ENCODE measurements at places on chromosomes 3 and 15.
A peak's percentile ranks its signal among the peaks of the same experiment; 100 is the strongest.

- no peak for DNase-seq
Measured at GRCh38 chr3:41362638-41363559, 163.6 kb downstream of the CTNNB1 start.

DNA sequence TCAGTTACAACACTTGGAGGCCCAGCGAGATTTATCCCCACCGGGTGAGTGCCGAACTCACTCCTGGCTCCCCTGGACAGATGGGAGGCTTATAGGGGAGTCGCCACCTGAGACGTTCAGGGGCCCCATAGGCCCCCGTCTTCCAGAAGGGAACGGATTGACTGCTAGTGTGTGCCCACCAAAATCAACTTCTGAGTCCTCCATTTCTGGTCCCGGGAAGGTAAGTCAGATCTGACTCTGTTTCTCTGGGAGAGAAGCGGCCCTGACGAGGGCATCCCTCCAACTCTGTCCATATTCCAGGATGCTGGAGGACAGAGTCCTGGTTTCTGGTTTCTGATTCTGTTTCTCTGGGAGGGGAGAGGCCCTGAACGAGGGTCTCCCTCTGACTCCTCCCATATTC lies 44.3 kb downstream of the ZBTB11 start:
- no peak for DNase-seq

- DNase-seq: no peak
Measured at GRCh38 chr3:18630295-18630694, 205.2 kb upstream of the SATB1 start.

DNA sequence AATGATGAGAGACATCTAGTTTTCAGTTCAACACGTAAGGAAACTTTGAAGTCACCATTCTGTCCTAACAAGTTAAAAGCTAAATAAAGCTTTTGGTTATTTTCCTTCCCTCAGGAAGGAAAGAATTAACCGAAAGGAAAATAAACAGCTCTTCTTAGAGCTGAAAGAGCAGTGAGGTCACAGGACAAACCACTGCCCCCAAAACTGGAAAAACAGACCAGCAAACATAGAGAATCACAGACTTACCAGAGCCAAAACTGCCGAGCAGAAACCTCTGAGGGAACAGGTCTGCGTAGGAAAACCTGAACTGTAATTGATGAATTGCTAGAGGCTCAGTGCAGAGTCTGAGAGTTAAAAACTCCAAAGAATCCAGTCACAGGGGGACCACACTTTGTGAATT lies 14.7 kb downstream of the USP50 start:
- no peak for DNase-seq

DNA sequence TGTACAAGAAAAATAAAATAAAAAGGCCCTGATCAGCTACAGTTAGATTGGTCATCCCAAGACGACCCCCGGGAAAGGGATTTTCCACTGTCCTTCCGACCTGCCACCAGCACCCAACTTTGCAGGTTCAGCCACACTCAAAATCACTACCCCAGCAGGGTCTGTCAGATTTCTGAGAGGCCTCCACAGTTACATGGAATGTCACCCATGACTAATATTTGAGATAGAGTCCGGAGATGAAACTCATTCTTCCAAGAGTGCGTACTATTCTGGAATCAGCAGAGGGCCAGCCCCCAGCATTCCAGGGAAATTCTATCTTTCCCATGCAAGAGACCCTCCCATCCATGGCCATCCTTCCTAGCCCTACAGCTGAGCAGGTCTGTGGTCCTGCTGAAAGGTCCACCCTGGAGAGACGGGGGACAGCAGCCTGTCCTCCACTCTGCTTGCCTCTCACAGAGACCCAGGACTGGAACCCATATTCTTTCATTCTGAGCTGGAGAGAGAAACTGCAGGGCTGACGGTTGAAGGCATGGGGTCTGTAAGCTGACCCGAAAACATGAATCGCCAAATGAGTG lies 5.8 kb downstream of the LIPC start:
- DNase-seq: no peak

DNA sequence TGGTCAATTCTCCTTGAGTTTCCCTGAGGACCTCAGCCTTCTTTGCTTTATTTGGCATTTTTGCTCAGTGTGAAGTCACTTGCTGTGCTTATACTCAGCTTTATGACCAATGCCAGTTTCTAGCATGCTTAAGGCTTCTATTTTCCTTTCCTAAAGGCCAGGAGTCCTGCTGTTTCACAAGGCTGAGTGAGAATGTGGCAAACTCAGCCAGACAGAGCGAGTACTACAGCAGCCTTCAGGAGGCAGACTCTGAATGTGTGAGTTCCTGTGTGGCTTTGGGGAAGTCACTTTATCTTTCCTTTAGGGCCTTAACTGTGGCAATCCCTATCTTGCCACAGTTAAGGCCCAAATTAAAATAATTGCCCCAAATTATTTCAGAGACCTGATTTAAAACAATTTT lies 213.2 kb upstream of the MRPL3 start:
- DNase-seq: no peak

DNA sequence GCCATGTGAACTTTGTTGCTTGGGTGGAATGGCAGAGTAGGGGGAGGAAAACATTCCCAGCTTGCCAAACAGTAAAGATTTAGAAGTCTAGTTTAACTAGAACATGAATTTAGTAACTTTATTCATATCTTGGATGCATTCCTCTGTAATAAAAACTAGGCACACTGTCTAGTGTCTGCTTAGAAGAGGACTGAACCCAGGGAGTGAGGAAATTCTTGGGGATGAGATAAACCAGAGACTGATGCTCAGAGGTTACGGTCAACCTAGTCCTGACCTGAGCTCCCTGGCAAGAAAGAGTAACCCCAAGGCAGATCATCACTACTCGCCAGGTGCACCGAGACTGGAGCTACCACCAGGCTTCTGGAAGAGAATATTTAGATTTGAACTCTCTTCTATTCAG lies 58.2 kb downstream of the SNRK start:
- DNase-seq: no peak

DNA sequence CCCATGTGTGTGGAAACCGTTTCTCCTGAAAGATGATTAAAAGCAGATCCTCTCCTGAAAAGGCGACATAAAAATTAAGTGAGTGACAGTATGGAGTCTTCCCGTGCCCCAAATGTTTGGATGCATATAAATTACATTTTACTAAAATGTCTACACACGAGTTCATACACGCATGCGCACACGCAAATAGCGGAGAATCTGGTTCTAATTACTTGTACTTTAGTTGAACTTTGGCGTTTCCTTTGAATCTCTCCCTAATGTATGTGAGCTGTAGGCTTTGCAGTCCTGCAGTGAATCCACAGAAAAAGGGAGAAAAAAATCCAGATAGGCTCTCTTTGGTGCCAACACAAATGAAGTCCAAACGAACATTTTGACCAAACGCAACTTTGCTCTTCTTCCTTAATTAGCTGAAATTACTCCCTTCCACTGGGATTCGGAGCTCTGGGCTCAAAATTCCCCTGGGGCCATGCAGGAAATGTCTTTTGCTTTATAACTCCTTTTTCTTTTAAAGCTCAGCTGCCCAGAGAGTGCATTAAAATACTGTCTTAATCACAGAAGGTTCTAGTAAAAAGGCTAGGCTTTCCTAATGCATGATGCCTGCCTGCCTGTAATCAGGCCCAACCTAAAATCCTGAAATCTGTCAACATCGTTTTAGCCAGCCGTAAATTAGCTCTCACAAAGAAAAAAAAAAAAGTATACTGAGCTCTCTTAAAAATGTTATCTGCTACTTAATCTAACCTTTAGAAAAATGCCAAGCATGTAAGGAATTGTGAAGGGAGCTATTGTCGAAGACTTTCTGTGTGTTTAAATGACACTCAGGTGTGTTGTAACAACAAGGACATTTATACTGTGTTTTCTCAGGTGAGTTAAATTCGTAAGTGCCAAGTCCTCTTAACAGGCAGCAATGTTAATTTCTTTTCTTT lies 26.2 kb downstream of the RARB start:
- no peak for DNase-seq

GRCh38 chr3:161822291-161822690 lies 325.7 kb downstream of the OTOL1 start:
- DNase-seq: no peak

GRCh38 chr3:10008588-10009344 lies 17.5 kb upstream of the FANCD2 start:
- DNase-seq: peak; percentile 36

DNA sequence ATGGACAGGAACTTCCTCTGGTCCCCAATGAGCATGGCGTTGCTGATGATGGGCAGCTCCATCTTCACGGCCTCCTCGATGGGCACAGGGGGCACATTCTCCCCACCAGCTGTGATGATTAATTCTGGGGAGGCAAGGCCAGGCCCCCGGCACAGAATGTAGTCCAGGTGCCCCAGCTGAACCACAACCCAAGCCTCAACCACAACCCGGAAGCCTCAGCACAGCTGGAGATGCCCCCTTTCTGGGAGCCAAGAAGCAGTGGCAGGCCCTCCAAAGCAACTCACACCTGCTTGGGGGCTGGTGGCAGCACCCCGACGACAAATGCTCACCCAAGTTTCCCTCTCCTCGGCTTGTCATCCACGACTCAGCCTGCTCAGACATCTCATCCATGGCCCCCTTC lies 25.2 kb downstream of the IDH3A start:
- DNase-seq: no peak

- DNase-seq: no peak
Measured at GRCh38 chr3:139630542-139630941, 47.2 kb downstream of the NMNAT3 start.

DNA sequence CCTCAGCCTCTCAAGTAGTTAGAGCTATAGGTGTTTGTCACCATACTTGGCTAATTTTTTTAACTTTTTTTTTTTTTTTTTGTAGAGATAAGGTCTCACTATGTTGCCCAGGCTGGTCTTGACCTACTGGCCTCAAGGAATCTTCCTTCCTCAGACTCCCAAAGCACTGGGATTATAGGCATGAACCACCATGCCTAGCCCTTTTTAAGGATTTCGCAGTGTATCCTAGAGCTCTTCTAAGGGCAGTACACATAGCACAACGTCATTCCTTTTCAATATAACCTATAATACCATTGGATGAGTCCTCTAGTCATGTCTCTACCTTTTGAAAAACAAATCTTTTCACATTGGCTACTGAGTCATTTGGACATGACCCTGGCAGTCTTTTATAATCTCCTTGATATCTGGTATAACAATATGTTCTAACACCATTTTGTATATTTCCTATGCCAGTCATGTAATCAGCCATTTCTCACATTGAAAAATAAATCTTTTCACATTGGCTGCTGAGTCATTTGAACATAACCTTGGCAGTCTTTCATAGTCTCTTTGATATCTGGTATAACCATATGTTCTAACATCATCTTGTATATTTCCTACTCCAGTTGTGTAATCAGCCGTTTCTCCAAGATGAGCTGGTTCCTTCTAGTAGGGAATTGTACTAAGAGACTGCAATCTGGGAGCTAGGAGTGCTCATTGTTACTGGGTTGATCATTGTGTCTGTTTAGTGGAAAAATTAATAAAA lies 944.7 kb downstream of the MCTP2 start:
- DNase-seq: no peak

- DNase-seq: peak; percentile 23
Measured at GRCh38 chr15:73265536-73266153, 103.1 kb downstream of the HCN4 start.

DNA sequence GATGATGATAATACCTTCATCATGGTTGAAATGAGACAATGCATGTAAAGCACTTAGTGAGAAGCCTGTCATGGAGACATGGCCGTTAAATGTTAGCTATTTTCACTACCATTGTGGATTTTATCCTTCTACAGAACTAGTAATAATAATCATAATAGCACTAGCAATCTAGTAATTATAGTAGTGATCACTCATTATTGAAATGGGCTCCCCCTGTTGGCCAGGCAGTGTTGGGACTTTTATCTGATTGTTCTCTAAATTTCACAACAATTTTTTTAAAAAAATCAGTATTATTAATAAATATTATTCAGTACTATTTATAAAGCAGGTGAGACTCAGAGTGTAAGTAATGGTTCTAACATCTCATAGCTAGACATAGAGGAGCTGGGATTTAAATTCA lies 396.3 kb downstream of the IL5RA start:
- no peak for DNase-seq

DNA sequence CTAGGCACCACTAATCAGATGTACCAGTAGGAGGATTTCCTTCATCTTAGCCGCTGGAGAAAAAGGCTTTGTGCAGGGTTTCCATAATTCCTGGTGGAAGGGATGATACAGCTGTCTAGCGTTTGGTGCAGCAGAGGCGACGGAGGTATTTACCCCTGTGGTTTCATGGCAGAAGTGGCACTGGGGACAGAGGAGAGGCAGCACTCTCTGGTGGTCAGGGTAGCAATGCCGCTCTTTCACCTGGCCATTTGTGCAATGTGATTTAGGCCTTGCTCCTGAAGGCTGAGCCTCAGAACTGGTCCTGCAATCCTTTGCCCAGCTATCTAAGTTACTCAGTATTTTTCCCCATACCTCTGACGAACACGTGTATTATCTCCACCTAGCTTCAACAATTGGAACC lies 47.1 kb upstream of the BNIP2 start:
- no peak for DNase-seq

GRCh38 chr3:64196236-64196929 lies 28.9 kb downstream of the PRICKLE2 start:
- no peak for DNase-seq

DNA sequence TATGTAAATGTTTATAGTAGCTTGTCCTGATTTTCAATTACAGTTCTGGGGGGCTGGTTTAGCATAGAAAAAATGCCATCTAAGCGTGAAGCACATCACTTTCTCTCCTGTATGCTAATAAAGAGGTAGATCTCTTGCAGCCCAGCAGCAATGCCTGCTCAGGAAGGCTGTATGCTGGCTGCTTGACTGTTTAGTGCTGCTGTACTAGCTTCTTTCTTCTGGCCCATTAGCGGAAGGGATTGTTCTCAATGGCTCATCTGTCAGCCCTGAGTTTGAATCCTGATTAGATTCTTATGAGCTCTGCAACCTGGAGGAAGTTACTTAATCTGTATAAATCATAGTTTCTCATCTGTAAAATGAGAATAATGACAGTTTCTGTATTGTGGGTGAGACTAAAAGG lies 478.9 kb downstream of the ERC2 start:
- no peak for DNase-seq

DNA sequence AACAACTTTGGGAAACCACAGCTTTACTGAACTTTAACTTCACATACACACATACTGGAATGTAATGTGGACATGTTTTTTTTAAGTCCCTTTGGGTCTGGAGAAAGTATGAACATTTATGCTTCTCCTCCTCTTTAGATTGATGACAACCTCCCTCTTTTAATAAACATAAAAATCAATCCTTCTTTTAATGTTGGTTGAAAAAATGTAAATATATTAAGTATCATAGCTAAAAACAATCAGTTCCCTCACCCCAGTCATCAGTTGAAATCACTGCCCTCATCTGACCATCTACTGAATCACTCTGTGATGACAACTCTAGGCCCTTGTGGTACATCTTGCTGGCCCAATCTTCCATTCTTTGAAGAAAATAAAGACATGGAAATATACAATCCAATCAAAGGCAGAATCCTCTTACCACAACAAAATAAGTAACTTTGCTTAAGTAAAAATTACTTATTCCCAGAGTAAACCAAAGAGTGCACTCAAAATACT lies 6.4 kb downstream of the AAGAB start:
- no peak for DNase-seq

DNA sequence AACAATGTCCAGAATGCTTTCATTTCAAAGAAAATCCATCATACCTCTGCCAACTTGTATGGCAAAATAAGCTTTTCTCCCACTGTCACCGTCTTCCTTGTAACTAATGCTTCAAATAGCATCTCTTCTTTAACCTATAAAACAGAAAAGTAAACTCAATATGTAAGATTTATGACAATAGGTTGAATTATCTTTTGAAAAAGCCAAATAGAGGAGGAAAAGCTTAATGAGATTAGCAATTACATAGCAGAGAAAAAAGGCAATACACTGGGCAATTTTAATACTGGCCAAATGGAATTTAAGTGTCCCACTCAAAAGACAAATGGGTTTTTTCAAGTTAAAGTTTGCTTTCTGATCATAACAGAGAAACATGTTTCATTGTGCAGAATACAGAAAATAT lies 118.1 kb downstream of the MYO9A start:
- no peak for DNase-seq

Measured in NCI-H774 (cell line).